ENCODE measurements at places on chromosomes 1 and 21.

DNA sequence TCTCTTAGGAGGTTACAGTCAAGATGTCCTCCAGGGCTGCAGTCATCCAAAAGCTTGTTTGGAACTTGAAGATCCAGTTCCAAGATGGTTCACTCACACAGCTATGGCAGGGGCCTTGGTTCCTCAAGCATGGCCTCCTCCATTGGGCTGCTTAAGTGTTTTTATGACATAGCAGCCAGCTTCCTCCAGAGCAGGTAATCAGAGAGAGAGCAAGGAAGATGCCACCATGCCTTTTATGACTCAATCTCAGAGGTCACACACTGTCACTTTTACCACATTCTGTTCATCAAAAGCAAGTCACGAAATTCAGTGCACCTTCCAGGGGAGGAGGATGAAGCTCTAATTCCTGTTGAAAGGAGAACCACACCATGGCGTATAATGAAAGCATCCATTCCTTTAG is 17.1 kb downstream of the ELAPOR1 start:
- no peak for DNase-seq

GRCh38 chr1:24119489-24119858 is 7.5 kb upstream of the MYOM3 start:
- DNase-seq = no peak

GRCh38 chr1:58754683-58755467 is 29.0 kb downstream of the JUN start:
- DNase-seq = no peak

DNA sequence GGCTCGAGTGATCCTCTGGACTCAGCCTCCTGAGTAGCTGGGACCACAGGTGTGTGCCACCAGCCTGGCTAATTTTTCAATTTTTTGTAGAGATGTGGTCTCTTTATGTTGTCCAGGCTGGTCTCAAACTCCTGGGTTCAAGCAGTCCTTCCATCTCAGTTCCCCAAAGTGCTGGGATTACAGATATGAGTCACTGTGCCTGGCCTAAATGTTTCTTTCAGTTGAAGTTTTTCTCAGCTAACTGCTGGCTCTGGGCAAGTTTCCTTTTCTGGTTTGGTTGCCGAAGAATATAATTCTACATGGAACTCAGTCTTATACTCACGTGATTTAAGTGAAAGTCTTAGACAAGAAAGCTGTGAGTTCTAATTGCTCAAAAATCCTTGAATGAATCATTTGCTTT is 57.0 kb downstream of the SASS6 start:
- no peak for DNase-seq

DNA sequence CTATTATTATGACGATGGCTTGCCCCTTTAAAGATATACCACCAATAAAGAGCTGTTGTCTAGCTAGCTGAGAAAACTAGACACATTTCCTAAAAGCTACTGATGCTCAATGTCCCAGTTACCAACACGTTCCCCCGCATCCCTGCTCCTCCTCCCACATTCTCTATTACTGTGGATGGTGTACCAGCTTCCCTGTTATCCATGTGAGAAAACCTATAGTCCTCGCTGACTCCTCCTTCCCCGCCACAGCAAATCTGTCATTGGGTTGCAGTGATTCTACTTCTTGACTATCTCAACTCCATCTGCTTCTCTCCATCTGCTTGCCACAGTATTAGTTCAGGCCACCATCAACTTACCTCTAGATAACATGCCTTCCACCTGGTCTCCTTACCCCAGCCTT is 337.5 kb downstream of the KCNH1 start:
- DNase-seq = no peak

- peak; percentile 52 for DNase-seq
Measured at GRCh38 chr1:112808861-112809684, 93.9 kb upstream of the PPM1J start.

- DNase-seq = no peak
Measured at GRCh38 chr1:228087771-228088251, 5.3 kb downstream of the ARF1 start.

DNA sequence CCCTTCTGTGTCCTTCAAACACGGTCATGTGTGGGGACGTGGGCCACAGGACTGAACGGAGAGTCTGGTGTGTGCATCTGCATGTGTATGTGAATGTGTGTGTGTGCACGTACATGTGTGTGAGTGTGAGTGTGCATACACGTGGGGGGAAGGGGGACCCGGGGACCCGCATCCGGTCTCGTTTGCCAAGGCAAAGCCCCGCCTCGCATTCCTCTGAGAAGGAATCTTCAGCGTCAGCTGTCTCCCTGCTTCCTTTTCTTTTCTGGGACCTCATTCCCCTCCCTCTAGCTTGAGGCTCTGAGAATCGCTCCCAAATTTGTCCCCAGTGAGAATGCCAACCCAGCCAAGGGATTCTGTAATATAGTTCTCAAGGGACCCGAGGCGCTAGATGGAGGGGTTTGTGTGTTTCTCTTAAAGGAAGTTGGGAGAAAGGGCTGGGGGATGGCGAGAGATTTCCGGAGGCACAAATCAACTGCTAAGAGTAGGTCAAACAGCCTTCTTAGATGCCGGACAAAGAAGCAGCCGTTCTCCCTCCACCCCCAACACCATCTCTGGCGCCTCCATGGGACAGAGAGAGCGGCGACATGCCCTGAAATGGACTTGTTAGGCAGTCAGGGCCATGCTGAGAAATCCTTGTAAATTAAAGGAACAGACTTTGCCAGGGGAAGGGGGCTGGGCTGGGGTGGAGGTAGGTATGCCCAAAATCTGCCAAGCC is 6.6 kb downstream of the IFFO2 start:
- DNase-seq = no peak

GRCh38 chr1:229270547-229271447 is at the start of gene RAB4A:
RAB4A (plus strand) TSS chr1:229271111; CDS start chr1:229271340, 229 bp downstream.
- DNase-seq = no peak

- no peak for DNase-seq
Measured at GRCh38 chr1:164760569-164760968, 201.6 kb downstream of the PBX1 start.

DNA sequence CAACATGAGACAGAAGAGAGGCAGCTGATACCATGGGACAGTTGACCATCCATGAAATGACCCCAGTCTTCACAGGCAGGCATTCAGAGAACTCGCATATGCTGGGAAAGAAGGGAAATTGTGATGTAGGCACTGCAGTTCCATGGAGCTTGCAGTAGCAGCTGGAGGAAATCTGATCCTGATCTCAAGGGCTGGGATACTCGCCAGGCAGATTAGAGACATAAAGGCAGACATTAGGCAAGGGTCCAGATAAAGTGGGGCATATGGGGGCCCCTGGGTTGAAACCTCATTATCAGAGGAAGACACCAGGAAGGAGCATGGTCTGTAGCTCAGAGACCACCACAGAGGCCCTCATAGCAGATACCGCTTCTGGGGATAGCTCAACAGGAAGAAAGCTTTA is 48.7 kb upstream of the TNR start:
- DNase-seq = peak; percentile 2

- peak; percentile 99 for DNase-seq
Measured at GRCh38 chr1:184905601-184906322, 68.5 kb downstream of the NIBAN1 start.

DNA sequence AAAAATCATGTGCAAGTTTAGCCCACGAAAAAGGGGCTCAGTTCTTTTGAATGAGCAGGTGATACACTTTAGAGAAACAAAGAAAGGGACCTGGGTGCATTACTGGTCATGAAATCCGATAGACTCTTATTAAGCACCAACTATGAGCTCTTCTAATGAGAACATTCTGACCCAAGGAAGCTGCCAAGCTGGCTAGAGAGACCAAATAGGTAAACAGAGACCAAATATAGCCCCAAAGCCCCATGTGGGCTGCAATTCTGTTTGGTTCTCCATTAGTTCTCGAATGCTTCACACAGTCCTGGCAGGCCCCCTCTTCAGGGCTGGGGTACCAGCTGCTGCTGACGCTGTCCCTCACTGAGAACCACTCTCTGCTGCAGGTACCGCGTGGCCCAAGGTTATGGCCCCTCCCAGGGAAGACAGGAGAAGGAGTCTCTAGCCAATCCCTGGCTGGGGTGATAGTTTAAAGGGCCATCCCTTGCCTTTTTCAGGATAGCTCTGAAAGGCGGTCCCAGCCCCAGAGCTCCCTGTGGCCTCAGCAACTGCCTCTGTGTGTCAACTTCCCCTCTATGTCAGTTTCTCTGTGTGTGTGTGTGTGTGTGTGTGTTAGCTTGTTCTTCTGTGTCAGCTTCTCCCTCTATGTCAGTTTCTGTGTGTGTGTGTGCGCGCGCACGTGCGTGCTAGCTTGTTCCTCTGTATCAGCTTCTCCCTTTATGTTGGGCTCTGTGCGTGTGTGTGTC is 7.1 kb upstream of the UBXN10 start:
- no peak for DNase-seq

DNA sequence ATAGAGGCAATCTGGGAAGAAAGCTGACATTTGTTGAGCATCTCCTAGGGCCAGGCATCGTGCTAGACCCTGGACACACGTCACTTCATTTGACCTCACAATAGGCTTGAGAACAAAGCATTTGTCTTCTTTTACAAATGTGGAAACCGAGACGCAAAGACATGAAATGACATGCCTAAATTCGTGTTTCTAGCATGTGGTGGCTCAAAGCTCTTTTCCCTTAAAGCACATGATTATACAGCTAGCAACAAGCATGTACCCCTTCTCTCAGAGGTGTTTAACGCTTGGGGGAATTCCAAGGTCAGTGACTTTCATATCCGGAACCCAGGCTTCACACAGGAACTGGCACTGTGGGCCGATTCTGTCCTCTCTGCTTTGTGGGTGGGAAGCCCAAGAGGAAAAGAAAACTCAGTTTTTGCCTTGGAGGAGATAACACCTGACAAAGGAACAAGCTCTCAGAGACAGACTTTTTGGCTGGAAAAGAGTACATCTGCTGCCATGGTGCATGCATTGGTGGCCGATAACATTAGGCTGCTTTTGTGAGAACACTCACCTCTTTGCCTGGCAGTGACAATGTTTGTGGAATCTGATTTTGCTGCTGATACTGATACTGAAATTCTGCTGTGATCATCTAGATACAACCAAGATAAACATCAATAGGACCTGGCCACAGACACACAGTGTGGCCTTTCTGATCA is 15.4 kb upstream of the CD2 start:
- no peak for DNase-seq

DNA sequence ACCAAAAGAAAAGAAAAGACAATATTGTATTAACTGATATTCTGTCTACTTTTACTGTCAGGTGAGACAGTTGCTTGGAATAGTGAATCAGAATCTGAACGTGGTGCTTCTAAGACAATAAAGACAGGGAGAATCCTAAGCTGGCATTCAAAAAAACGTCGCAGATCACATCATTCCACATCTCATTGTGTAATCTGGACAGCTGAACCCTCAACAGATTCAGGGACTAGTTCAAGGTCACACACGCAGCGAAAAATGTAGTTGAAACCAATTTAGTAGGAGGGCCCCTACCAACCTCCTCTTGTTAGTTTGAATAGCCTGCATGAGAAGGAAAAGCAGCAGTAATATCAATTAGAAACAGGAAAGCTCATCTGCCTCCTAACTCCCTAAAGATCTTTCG is 46.4 kb upstream of the KRTAP19-8 start:
- DNase-seq = no peak

- DNase-seq = peak; percentile 51
Measured at GRCh38 chr1:10701145-10701544, 95.3 kb downstream of the CASZ1 start.

All from NCI-H1105 treated with DMSO at 0.1 percent for 48 hours (cell line).